ENCODE measurements at places on chromosomes 3 and 15.

- DNase-seq: no peak
Observed at GRCh38 chr15:40790718-40791117, 16.2 kb upstream of the ZFYVE19 start.

- DNase-seq: no peak
Observed at GRCh38 chr3:143604402-143605185, 243.7 kb downstream of the SLC9A9 start.

DNA sequence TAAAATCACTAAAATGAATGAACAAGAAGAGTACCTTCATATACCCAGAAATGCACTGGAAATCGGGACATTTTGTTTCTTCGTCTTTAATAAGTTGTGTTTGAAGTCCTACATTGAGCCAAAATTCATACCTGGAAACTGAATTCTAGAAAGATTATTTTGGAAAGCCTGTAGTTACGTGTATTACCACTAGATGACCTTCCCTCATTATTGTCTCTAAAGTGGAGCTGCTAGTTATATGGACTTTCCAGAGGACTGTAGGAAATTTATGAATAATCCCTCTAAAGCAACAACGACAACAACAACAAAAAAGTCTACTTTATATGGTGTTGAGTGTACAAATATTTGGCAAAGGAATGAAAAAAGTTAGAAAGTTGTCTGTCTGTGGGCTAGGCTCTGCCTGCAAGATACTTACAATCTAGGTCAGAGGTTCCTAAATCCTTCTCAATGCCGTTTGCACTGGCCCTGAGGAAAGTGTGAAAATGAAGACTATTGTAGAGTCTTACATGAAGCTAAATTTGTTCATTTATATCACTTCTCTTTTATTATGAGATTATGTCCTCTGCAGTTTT lies 234.8 kb upstream of the NR2E3 start:
- DNase-seq: no peak

GRCh38 chr3:128546646-128547045 lies 53.6 kb upstream of the GATA2 start:
- no peak for DNase-seq

GRCh38 chr3:61030469-61031035 lies 220.7 kb downstream of the FHIT start:
- DNase-seq: no peak

Data from activated naive CD4-positive, alpha-beta T cell (primary cell).